Smooth muscle cell of the umbilical artery (primary cell): ENCODE measurements at places on chromosomes 1 and 21. TPM values are rescaled to one million over a fixed set of nuclear protein-coding genes. Genes with fewer than 3 reads are reported as not detected.

The NBPF10 gene
- total RNA-seq = 4.5 and 7.2 TPM in 2 replicates

The SPRR4 gene
- total RNA-seq = not detected in 2 replicates

The ANKRD45 gene
- total RNA-seq = under 0.01 and 2.6 TPM in 2 replicates

The SPATA21 gene
- not detected in 2 replicates for total RNA-seq

The S100A3 gene
- total RNA-seq = 0.59 and 1.4 TPM in 2 replicates
